ENCODE measurements at places on chromosomes 1 and 21. TPM values are rescaled to one million over a fixed set of nuclear protein-coding genes. Genes with fewer than 3 reads are reported as not detected.

DNA sequence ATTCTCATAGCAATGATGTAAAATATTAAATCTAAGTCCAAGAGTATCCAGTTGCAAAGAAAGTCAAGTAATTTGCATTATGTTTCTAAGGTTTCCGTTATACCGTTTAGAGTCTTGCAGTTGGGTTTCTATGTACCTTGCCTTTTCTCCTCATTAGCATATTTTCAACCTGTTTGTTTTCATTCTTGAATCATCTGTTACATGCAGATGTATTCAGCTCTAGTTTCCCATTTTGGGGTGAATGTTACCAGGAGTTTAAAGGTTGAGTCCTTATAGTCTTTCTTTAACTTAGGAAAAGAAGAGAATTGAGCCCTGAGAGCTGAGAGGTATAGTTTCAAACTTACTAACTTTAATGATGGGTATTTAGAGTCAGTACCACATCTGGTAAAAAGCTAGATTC, 139.9 kb downstream of the NFIA start:
- no peak for DNase-seq

- no peak for DNase-seq
Measured at GRCh38 chr1:227560393-227561173, 2.8 kb upstream of the ZNF678 start.

GRCh38 chr1:39858315-39858714, 25.0 kb downstream of the TRIT1 start:
- no peak for DNase-seq

- DNase-seq = no peak
Measured at GRCh38 chr1:43802356-43802980, 95.1 kb downstream of the ST3GAL3 start.

GRCh38 chr1:3675436-3675835, 23.1 kb downstream of the TP73 start:
- DNase-seq = no peak

DNA sequence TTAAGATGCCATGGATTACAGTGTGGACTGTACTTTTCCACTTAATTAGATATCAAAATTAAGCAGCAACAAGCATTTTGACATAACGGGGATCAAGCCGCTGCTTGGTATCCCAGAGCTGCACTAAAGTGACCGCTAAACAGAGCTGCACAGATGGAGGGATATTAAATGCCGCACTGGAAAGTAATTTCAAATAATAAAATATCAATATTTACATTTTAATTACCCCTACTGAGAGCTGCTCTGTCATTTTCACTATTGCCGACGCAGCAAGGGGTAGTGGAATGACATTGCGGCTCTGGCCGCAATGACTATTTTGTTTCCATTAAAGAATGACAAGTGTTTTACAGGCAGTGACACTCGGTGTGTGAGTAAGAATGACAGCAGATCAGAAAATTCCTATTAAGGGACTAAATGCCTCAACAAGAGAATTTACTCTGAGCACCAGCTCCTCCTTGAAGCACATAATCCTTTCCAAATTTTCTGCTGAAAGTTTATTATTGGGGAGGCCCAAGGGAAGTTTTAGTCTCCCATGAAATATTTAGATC, 109.1 kb upstream of the USH2A start:
- no peak for DNase-seq

The INSRR gene
- 1.5 TPM for polyA plus RNA-seq

The CTNNBIP1 gene
- 36.0 TPM for polyA plus RNA-seq

The DYRK1A gene
- polyA plus RNA-seq = 77.4 TPM

The ADGRB2 gene
- polyA plus RNA-seq = 11.4 TPM

The ANKRD45 gene
- polyA plus RNA-seq = 6.3 TPM

The DENND2C gene
- polyA plus RNA-seq = 4.8 TPM

Measured in right renal pelvis (tissue), 4 donors.